Tibial nerve (tissue), 4 donors: ENCODE measurements at places on chromosomes 7 and 10. TPM values are rescaled to one million over a fixed set of nuclear protein-coding genes. Genes with fewer than 3 reads are reported as not detected.

DNA sequence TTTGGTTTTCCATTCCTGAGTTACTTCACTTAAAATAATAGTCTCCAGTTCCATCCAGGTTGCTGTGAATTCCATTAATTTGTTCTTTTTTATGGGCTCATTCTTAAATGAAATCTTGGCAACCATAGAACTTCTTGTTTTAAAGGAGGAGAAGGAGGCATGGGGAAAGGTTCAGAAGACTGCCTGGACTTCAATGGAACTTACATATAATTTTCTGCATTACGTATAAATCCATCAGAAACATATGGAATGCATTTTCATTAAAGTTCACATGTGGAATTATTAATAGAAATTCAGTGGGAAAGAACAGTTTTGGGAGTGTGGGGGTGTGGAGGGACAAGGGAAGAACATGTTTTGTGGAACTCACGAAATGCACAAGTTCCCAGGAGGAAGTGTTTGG lies 176.6 kb upstream of the PRKCQ start:
- DNase-seq = no peak

DNA sequence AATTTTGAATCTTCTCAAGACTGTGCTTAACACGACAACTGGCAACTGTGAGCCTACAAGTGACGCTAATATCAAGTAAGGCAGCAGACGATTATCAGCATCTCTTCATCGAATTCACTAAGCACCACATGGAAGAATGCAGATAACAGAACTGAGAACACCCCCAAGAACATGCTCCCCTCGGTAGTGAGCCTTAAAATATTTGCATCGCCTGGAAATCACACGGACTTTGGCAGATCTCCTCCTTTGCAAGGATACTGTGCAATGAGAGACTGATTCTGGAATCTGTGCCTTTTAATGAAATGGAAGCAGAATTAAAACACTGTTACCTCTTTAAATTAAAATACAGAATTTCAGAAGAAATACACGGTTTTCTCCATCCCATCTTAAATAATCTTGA lies 38.2 kb upstream of the NEBL start:
- no peak for DNase-seq

GRCh38 chr7:133980804-133981203 lies 146.3 kb upstream of the LRGUK start:
- DNase-seq = no peak

DNA sequence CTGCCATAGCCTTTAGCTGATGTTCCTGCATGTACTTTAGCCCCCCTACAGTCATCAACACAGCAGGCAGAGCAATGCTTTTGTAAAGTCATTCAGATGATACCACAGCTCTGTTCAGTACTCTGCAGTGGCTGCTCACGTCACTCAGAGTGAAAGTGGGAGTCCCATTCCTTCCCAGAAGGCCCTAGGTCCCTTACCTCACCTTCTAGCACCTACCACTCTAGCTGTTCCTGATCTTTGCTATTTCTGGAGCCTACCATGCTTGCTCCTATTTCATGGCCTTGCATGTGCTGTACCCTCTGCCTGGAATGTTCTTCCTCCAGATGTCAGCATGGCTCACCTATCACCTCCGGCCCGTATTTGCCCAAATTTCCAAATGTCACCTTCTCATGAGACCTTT lies 94.4 kb upstream of the PRR15 start:
- DNase-seq = no peak

GRCh38 chr7:134997214-134997885 lies 11.0 kb downstream of the AGBL3 start:
- DNase-seq = no peak

DNA sequence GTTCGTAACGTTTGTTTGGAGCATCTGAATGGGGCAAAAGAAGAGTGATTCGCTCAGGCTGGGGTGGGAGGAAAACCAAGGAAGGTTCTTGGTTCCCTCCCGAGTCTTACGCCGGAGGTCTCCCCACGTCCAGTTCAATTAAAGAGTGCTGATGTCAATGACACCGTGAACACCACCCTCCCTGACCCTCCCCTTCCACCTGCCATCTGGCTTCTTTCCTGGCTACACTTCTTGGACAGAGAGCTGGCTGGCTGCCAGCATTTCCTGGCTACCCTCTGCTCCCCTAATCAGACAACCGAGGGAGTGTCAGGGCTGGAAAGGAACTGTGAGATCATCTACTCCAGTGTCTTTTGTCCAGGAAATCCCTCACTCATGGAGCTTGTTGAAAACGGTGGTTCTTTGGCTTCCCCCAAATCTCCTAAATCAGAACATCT lies 24.1 kb upstream of the FFAR4 start:
- DNase-seq = peak; percentile 27

CTAGE4 gene
- total RNA-seq = not detected

AOC1 gene
- total RNA-seq = not detected

TCF7L2 gene
- total RNA-seq = 38.9 TPM

LRRC17 gene
- total RNA-seq = 9.0 TPM

FLNC gene
- total RNA-seq = 7.1 TPM
